T-helper 17 cell (primary cell): ENCODE measurements at places on chromosomes 13 and 19. TPM values are rescaled to one million over a fixed set of nuclear protein-coding genes. Genes with fewer than 3 reads are reported as not detected.

DNA sequence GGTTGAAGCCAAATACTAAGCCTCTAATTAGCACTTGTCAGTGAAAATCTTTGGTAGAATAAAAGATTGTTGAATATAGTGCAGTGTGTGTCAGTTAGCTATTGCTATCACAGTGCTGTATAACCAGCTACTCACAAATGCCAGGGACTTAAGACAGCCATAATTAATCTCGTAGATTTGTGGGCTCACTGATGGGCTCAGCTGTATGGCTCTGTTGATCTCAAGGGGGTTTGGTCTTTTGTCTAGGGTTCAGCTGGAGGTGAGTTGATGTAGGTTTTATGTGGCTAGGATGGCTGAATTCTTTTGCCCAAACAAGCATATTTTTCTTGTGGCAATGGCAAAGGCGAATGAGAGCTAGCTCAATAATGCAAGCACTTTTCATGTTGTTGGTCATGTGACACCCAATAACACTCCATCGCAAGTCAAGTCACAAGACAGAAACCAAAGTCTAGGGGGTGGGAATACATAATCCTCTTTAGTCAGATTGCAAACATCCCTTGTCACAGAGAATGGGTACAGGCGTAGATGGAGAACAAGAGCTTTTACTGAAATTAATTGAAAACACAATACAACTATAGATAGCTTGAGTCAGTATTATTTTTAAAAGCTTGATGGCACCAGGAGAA, 121.7 kb upstream of the EDNRB start:
- no peaks in the 10 kb centered on the region for H3K36me3 ChIP-seq
- DNase-seq = no peak
- no peak overlapping the region for H3K27ac ChIP-seq
- no peaks in the 10 kb centered on the region for H3K4me1 ChIP-seq

- H3K36me3 ChIP-seq = peaks cover 2% of the 10 kb centered on the region
- H3K4me1 ChIP-seq = peaks cover 6% of the 10 kb centered on the region
- H3K4me3 ChIP-seq = peak overlapping the region; percentile 92
- DNase-seq = no peak
- peaks cover 38% of the 10 kb centered on the region for H3K27me3 ChIP-seq
These were observed 3.9 kb upstream of the KLK15 start for GRCh38 chr19:50837300-50837699.

DNA sequence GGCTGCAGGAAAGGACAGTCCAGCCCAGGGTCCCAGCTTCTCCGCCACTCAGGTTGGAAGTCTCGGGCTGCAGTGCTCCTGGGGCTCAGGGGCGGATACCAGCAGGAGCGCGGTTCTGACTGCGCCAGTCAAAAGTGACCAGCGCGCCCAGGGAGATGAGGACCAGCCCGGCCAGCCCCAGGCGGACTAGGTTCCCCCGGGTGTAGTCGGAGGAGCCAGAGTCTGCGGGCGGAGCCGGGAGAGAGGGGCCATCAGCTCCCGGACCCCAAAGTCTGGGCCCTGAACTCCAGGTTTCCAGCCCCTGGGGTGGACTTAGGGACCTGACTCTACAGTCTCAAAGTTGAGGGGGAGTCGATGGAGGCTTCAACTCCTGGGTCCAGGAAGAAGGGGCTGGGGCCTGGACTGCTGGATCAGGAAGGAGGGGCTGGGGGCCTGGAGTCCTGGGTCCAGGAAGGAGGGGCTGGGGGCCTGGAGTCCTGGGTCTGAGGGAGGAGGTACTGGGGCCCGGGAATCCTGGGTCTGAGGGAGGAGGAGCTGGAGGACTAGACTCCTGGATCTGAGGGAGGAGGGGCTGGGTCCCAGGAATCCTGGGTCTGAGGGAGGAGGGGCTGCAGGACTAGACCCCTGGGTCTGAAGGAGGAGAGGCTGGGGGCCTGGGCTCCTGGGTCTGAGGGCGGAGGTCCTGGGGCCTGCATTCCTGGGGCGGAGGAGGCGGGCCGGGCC, 5.3 kb downstream of the OSCAR start:
- H3K4me3 ChIP-seq = peak overlapping the region; percentile 91
- DNase-seq = no peak
- H3K4me1 ChIP-seq = peaks cover 9% of the 10 kb centered on the region
- no peak overlapping the region for H3K27ac ChIP-seq
- peaks cover 5% of the 10 kb centered on the region for H3K36me3 ChIP-seq

- H3K4me1 ChIP-seq = no peaks in the 10 kb centered on the region
- H3K36me3 ChIP-seq = no peaks in the 10 kb centered on the region
- H3K27me3 ChIP-seq = peaks cover 51% of the 10 kb centered on the region
- no peak overlapping the region for H3K4me3 ChIP-seq
These were observed 215.7 kb downstream of the ATP8A2 start for GRCh38 chr13:25587326-25587980.

DNA sequence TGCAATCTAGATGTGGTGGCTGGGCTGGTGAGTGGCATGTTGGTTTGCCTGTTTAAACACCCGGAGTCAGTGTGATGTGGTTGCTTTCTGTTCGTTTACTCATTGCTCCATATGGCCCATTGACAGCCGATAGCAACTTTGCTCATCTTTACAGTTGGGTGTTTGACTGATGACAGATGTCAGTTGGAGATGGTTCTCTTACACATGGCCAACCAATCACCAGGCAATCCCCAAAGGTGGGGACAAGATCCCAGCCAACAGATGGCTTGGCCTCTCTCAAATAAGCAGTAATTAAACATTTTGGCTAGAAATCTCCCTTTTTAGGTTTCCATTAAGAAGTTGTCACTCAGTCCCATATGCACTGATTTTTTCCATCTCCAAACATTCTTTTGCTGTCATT, 497.1 kb upstream of the ARGLU1 start:
- H3K4me1 ChIP-seq = no peaks in the 10 kb centered on the region
- DNase-seq = no peak
- no peaks in the 10 kb centered on the region for H3K27me3 ChIP-seq
- H3K4me3 ChIP-seq = no peak overlapping the region
- H3K36me3 ChIP-seq = no peaks in the 10 kb centered on the region
- H3K27ac ChIP-seq = no peak overlapping the region

CEACAM4 gene
- total RNA-seq = 0.31 TPM

DNA sequence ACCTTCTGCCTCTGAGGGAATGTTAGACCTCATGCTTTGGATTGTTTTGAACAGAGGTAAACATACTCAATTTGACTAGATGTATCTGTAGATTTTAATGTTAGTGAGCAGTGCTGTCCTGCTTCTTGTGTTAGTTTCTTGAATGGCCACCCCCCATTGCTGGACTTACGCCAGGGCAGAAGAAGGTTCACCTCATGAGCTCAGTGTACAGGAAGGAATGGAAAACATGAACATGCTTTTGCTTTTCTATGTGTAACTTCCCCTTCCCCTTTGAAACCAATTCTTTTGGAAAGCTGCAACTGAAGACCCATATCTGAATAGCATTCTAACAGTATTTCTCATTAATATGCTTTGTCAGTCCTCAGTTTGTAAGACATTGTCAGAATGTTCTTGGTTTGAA, 32.3 kb downstream of the WASF3 start:
- H3K4me1 ChIP-seq = no peaks in the 10 kb centered on the region
- no peak overlapping the region for H3K27ac ChIP-seq
- DNase-seq = no peak
- H3K36me3 ChIP-seq = no peaks in the 10 kb centered on the region
- no peak overlapping the region for H3K4me3 ChIP-seq
- H3K27me3 ChIP-seq = peaks cover 33% of the 10 kb centered on the region

CALR3 gene
- not detected for total RNA-seq
